MM.1S (cell line): ENCODE measurements at places on chromosomes 5 and 9.

DNA sequence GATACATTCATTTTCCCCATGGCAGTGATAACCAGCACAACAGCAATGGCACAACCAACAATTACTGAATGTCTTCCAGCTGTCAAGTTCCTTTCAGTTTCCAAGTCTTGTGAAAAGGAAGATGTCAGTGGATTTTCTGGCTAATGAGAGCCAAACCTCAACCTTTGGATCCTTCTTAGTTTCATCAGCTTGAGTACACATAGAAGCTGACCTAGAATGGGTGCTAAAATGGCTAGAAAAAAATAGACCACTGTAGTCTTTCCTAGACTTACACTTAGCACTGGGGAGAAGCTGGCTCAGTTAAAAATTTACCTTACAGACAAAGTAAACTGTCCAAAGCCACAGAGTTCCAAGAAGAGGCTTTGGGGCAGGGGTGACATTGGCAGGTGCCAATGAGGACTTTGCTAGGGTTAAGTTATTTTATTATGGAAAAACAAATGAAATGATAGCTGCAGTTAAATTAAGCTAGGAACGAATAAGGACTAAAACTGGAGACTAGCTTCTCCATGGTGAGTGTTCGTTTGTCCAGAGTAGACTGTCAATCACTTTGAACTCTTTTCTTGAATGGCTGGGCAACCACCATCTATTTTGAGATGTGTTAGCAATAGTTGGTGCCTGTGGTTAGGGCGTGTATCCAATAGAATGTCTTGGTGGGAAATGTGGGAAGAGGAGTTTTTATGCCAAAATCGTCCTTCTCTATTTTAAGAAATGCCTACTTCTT lies 25.9 kb upstream of the TXN start:
- no peak for DNase-seq

GRCh38 chr9:98949565-98949964 lies 5.9 kb downstream of the COL15A1 start:
- DNase-seq = no peak

DNA sequence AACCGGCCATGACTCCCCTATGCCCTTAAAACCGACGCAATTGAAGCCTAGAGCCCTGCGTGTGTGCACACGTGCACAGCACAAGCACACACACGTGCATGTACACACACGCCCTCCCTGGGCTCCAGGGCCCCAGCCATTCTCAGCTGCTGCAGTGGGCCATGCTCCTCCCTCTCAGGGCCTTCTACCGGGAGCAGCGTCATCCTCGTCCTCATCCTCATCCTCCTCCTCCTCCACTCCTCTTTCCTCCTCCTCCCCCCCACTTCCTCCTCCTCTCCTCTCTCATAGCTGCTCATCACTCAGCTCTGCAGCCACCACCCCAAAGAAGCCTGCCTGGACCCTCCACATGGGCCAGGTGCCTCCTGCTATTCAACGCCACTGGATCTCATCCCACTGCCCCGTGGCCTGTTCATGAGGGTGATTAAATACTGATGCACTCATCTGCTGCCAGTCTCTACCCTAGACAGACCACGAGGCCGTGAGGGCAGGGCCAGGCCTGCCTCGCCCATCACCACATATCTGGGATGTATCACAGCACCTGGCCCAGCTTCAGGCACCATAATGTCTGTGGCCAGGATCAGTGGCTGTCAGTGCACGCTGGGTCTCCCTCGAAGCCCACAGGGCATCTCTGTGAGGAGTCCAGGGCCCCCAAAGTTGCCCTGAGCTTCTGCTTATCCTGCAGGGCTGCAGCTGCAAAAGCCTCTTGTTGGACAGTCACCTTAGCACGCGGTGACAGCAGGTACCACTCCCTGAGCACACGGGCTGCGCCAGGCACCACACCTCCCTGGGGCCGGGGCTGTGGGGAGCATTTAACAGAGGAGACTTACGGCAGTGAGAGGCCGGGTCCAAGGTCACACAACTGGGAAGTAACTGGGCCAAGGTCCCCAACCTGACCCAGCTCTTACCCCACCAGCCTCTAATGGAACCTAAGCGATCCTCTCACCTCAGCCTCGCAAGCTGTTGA lies 9.8 kb downstream of the FAM78A start:
- no peak for DNase-seq

DNA sequence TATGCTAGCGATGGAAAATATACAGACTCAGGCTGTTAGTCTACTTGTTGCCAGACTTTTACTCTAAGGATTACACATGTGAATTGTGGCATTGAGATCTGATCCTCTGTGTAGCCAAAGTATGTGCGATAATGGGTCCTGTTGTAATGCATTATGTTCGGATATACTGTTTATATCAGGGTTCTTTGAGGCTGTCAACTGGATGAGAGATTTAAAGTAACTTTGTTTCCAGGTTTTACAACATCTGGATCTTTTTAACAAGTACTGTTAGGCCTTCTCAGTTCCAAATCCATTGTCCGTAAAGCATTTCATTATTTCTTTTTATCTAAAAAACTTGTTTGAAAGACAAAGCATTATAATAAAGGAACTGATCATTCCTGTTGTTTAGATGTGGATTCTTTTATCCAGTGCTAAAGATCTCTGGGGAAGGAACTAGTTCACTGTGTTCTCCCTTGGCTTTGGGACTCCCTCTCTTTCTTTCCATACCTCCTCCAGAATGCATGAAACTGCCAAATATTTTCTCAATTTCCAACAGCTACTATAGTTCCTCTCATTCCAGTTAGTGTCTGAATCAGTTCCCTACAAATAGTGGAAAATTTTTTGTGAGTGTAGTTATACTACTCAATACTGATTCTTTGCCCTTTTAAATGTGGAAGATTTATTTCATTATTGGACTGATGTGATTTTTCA lies 68.8 kb downstream of the HACD4 start:
- no peak for DNase-seq

GRCh38 chr5:95256991-95257390 lies 27.9 kb downstream of the MCTP1 start:
- DNase-seq = no peak

- DNase-seq = no peak
Observed at GRCh38 chr5:112533362-112533761, 114.3 kb upstream of the EPB41L4A start.

GRCh38 chr9:5438301-5439162 lies 807 bp upstream of the PLGRKT start:
- DNase-seq = peak; percentile 78

GRCh38 chr9:16000811-16001210 lies 448.0 kb downstream of the CCDC171 start:
- DNase-seq = no peak

GRCh38 chr5:148386041-148386440 lies 2.3 kb downstream of the FBXO38 start:
- DNase-seq = no peak

- DNase-seq = no peak
Observed at GRCh38 chr9:35414889-35415288, 75.0 kb upstream of the RUSC2 start.

- DNase-seq = peak; percentile 43
Observed at GRCh38 chr9:92501671-92502393, 19.5 kb upstream of the ASPN start.

DNA sequence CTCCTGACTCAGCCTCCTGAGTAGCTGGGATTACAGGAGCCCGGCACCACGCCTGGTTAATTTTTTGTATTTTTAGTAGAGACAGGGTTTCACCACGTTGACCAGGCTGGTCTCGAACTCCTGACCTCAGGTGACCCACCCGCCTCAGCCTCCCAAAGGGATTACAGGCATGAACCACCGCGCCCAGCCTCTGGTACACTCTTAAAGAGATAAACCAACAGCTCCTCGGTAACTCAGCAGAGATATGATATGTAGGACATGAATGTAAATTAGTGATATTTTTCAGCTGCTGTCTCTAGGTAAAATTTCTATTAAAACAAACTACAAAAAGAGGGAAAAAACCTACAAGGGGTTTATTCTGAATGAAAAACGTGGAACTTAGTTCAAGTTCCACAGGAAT lies 42.8 kb upstream of the HK3 start:
- no peak for DNase-seq

- DNase-seq = no peak
Observed at GRCh38 chr9:125472926-125473701, 211.5 kb downstream of the GAPVD1 start.

GRCh38 chr5:90293931-90294330 lies 115.6 kb downstream of the CETN3 start:
- no peak for DNase-seq

- no peak for DNase-seq
Observed at GRCh38 chr9:86856259-86856658, 91.0 kb downstream of the GAS1 start.

- DNase-seq = no peak
Observed at GRCh38 chr5:171893290-171893886, 107.8 kb downstream of the SMIM23 start.

DNA sequence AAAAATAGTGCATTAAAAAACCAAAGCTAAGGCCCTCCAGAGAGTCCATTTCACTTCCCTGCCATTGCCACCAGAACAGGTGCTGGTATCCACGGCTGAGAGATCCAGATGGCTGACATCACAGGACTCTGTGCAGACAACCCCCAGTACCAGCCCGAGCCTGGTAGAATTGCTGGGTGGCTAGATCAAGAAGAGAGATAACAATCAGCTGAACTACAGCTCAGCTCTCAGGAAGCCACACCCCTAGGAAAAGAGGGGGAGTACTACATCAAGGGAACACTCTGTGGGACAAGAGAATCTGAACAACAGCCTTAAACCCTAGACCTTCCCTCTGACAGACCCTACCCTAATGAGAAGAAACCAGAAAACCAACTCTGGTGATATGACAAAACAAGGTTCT lies 73.8 kb upstream of the SLIT3 start:
- no peak for DNase-seq

DNA sequence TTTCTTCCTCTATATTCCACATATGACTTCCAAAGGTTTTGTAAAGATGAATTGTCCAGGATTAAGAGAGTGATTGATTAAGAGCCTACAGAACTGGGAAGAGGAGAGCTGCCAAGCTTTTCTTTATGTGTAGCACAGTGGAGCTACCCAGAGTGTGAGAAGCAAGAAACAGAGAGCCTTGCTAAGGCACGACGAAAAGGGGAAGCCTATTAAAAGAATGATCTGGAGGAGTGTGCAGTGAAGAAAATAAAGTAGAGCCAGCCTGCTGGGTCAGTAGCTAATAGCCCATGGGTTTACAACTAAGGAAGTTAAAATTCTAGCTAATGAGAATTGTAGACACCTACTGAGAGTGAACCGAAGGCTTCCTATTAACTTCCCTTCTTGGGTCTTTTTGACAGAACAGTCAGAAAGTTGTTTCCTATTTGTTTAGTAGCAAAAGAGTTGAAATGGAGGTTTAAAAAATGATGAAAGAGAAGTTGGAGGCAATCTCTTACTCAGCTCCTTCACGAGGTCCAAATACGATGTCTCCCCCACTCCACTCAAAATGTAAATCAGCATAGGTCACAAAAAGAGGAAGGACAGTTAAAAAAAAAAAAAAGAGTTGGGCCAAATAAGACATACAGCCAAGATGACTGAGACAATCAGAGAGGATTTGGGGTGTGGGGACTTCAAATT lies 957 bp upstream of the PRR16 start:
- DNase-seq = no peak

- DNase-seq = no peak
Observed at GRCh38 chr9:113624721-113625120, 161.2 kb downstream of the RGS3 start.

DNA sequence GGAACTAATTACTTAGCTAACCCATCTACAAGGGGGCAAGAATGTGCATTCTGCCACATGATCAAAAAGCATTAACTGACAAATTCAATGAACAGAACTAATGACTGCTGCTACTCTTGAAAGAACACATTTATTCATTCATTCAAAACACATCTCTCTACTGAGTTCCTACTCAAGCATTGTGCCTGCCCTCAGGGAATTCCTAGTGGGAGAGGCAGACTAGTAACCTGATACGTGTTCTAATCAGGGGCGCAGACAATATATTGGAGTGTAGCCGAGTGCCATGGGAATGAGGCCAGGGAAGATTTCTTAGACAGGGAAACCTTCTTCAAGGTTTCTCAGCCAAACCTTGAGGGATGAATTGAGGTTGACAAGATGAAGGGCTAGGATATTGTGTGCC lies 56.7 kb upstream of the PAPPA start:
- no peak for DNase-seq

DNA sequence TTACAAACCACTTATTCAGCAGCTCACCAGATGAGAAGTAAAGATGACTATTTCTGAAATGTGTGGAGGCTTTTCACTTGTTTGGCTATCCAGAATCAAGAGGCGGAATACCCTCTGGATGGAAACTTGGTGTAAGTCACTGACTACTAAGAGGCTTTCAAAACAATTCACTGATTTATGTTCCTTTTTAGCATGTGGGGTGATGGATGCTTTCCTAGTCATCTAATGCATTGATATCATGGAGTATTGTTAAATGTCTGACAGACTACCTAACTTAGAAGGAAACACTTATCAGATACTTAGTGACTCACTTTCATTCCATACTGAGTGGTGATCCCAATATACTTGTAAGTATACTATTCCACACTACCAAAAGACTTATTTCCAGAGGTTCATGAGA lies 141.4 kb downstream of the PLK2 start:
- no peak for DNase-seq

DNA sequence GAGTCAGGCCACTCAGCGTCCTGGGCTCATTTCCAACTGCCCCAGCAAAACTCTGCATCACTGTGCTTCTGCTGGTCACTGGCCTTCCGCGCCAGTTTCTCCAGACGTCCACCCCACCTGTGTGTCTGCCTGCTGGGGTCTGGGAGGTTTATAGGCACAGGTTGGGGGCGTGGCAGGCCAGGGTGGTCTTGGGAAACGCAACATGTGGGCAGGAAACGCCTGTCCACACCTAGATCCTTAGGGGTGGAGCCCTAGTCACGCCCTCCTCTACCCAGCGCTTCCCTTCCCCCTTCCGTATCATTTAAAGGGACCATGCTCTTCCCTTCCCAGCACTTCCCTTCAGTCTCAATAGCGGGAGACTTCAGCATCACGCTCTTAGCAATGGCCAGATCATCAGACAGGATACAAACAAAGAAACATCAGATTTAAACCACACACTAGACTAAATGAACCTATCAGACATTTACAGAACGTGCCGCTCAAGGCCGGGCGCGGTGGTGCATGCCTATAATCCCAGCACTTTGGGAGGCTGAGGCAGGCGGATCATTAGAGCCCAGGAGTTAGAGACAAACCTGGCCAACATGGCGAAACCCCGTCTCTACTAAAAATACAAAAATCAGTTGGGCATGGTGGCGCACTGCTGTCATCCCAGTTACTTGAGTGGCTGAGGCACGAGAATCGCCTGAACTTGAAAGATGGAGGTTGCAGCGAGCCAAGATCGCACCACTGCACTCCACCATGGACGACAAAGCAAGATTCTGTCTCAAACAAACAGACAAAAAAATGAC lies 11.8 kb upstream of the BTNL9 start:
- no peak for DNase-seq

- no peak for DNase-seq
Observed at GRCh38 chr5:40675396-40676133, 4.2 kb upstream of the PTGER4 start.
